ENCODE measurements at places on chromosomes 1 and 21.

DNA sequence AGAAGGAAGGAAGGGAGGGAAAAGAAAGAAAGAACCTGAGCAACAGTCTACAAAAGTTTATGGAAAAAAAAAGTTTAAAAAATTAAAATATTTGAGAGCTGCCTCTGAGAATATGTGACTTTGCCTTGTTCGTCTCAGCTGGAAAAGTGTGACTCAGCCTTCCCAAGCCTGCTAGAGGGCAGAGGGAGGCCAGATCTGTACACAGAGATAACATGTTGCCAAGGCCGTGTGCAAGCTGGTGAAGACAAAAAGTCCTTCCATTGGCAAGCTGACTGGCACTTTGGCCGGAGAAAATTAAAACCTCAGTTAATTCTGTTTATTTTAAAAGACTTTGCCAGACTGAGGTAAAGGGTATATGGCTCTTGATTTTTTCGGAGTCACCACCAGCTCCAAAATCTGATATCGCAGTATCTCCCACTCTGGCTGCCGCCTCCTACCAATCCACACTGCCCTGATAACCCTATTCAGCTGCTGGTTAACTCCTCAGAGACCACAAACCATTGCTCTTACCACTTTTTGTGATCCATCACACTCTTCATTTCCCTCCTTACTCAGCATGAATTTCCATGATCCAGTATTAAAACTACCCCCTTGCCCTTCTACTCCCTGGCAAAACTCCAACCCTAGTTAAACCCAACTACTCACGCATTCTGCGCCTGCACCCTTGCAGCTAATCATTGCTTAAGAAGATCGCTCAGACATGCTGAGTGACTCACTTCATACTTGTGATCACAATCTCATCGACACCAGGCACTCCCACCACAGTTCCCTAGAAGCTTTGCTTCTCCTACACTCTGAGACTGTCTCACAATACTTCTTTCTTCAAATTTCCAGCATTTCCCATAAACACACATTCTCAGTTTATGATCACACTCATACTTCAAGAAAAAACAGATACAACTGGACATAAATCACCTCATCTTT lies 5.7 kb upstream of the PPP1R15B start:
- no peaks in the 10 kb centered on the region for H3K27me3 ChIP-seq
- H3K27ac ChIP-seq: no peak overlapping the region
- H3K36me3 ChIP-seq: no peaks in the 10 kb centered on the region
- no peak for DNase-seq

GRCh38 chr1:90707363-90707710 lies 9.8 kb downstream of the BARHL2 start:
- no peak overlapping the region for H3K4me3 ChIP-seq
- DNase-seq: no peak
- peaks cover 34% of the 10 kb centered on the region for H3K4me1 ChIP-seq
- no peaks in the 10 kb centered on the region for H3K27me3 ChIP-seq
- H3K36me3 ChIP-seq: no peaks in the 10 kb centered on the region

- DNase-seq: no peak
- H3K27me3 ChIP-seq: no peaks in the 10 kb centered on the region
- H3K4me3 ChIP-seq: no peak overlapping the region
- H3K36me3 ChIP-seq: no peaks in the 10 kb centered on the region
- no peaks in the 10 kb centered on the region for H3K4me1 ChIP-seq
- no peak overlapping the region for H3K27ac ChIP-seq
These were observed 54.8 kb upstream of the USP1 start for GRCh38 chr1:62381831-62382657.

GRCh38 chr1:153357076-153357852 lies 390 bp upstream of the S100A9 start:
- no peak overlapping the region for H3K27ac ChIP-seq
- no peaks in the 10 kb centered on the region for H3K36me3 ChIP-seq
- no peak for DNase-seq
- peaks cover 12% of the 10 kb centered on the region for H3K4me1 ChIP-seq

DNA sequence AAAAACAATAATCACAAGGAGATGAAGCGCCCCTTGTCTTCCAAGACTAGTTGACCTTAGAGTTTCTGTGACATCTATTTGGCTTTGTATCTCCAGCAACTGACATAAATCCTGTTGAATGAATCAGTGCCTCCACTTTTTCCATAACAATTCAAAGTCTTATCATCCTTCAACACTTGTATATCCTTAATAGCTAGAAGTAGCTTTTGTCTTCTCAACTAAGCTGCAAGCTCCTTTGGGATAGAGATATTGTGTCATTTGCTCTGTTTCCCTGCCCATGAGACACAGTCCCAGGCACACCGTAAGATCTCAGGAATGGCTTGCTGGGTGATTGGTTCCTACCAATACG lies 5.7 kb downstream of the PIGR start:
- H3K4me3 ChIP-seq: no peak overlapping the region
- DNase-seq: no peak
- no peaks in the 10 kb centered on the region for H3K36me3 ChIP-seq

GRCh38 chr1:180249725-180250498 lies 19.8 kb downstream of the LHX4 start:
- no peaks in the 10 kb centered on the region for H3K36me3 ChIP-seq
- H3K4me1 ChIP-seq: no peaks in the 10 kb centered on the region
- no peak for DNase-seq

GRCh38 chr21:38467374-38467773 lies 30.9 kb downstream of the ERG start:
- H3K4me3 ChIP-seq: no peak overlapping the region
- DNase-seq: no peak
- H3K27me3 ChIP-seq: no peaks in the 10 kb centered on the region

DNA sequence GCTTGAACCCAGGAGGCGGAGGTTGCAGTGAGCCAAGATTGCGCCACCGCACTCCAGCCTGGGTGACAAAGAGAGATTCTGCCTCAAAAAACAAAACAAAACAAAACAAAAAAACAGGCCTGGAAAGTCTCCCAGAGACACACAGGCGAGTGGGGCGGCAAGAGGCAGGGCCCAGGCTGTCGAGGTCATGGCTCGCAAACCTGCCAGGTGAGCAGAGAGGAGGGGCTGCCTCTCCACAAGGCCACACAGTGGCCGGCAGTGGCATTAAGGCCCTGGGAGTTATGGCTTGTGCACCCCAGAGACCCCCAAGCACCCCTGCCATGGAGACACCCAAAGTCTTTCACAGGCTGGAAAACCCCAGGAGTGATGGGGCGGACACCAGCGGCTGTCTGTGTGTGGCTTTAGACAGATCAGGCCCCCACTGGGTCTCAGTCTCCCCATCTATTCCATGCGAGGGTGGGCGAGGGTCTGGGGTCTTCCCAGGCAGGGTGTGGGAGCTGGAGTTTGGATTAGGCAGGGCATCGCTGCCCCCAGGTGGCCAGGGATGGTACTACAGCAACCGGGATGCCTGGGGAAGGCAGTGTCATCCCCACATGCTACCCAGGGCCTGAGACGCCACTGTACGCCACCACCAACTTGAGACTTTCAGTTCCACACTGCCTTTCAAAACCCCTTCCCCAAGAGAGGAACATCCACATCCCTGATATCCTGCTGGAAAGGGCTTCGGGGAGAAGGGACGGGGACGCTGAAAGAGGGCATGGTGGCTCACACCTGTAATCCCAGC lies 7.3 kb upstream of the CTRC start:
- H3K4me3 ChIP-seq: no peak overlapping the region
- H3K4me1 ChIP-seq: no peaks in the 10 kb centered on the region
- H3K27me3 ChIP-seq: no peaks in the 10 kb centered on the region

DNA sequence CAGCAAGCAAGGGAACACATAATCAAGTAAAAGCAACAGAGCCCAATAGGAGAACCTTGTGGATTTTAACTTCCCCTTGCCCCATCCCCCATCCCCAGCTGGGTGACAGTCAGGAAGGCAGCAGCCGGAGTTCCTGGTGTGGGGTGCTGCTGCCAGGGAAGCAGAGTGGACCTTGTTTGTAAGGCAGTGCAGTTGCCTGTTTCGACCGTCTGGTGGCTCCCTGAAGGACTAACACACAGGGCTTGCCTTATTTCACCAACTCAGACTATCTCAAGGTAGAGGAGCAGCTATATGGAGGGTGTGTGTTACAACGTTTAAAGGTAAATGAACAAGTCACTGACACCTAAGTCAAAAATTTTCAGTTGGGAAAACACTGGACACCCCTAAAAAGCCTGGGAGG lies 6.6 kb downstream of the KRTAP10-8 start:
- peak overlapping the region; percentile 63 for H3K27ac ChIP-seq
- H3K4me3 ChIP-seq: no peak overlapping the region
- no peaks in the 10 kb centered on the region for H3K36me3 ChIP-seq
- DNase-seq: no peak
- H3K4me1 ChIP-seq: peaks cover 11% of the 10 kb centered on the region

GRCh38 chr1:109186733-109187086 lies 27.0 kb upstream of the SARS1 start:
- no peak for DNase-seq
- no peaks in the 10 kb centered on the region for H3K4me1 ChIP-seq
- peaks cover 9% of the 10 kb centered on the region for H3K27me3 ChIP-seq
- H3K27ac ChIP-seq: no peak overlapping the region
- no peaks in the 10 kb centered on the region for H3K36me3 ChIP-seq
- H3K4me3 ChIP-seq: no peak overlapping the region

GRCh38 chr1:115524236-115524635 lies 117.5 kb upstream of the VANGL1 start:
- no peak overlapping the region for H3K4me3 ChIP-seq
- H3K36me3 ChIP-seq: no peaks in the 10 kb centered on the region
- H3K27me3 ChIP-seq: no peaks in the 10 kb centered on the region
- no peak for DNase-seq

- DNase-seq: no peak
- no peaks in the 10 kb centered on the region for H3K27me3 ChIP-seq
- H3K4me3 ChIP-seq: no peak overlapping the region
- H3K27ac ChIP-seq: no peak overlapping the region
- no peaks in the 10 kb centered on the region for H3K36me3 ChIP-seq
These were observed 43.1 kb downstream of the RASSF5 start for GRCh38 chr1:206550446-206550845.

DNA sequence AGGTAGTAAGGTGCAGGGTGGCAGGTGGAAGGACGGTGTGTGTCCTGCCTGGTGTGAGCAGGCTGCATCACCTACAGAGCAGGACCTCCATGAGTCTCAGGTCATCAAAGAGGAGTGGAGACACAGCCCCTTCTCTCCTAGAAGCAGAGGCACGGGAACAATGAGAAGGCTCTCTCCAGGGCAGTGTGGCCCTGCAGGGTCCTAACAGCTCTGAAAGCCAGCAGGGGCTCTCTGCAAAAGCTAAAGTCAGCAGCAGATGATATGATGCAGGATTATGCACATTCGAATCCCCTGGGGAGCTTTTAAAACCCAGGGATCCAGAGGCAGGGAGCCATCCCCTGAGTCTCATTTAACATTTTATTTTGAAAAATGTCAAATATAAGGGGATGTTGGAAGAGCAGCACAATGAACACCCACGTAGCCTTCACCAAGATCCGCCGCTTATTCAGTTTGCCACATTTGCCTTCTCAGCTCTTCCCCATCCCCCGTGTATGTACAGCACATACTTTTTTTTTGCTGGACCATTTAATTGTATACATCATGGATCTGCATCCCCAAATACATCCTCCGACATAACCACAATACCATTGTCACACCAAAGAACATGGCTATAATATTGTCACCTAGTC lies 88.1 kb downstream of the CNIH3 start:
- no peaks in the 10 kb centered on the region for H3K36me3 ChIP-seq
- H3K27me3 ChIP-seq: no peaks in the 10 kb centered on the region
- no peaks in the 10 kb centered on the region for H3K4me1 ChIP-seq
- no peak overlapping the region for H3K4me3 ChIP-seq

- peaks cover 86% of the 10 kb centered on the region for H3K36me3 ChIP-seq
- DNase-seq: no peak
- no peak overlapping the region for H3K4me3 ChIP-seq
- no peaks in the 10 kb centered on the region for H3K27me3 ChIP-seq
- H3K4me1 ChIP-seq: no peaks in the 10 kb centered on the region
- no peak overlapping the region for H3K27ac ChIP-seq
These were observed 18.9 kb downstream of the ANGPTL7 start for GRCh38 chr1:11207898-11208611.

- H3K4me3 ChIP-seq: no peak overlapping the region
- H3K27ac ChIP-seq: no peak overlapping the region
- no peaks in the 10 kb centered on the region for H3K27me3 ChIP-seq
- H3K36me3 ChIP-seq: no peaks in the 10 kb centered on the region
- H3K4me1 ChIP-seq: no peaks in the 10 kb centered on the region
- no peak for DNase-seq
These were observed 10.2 kb downstream of the TMEM81 start for GRCh38 chr1:205074084-205074483.

GRCh38 chr1:225883616-225884265 lies 1.6 kb upstream of the TMEM63A start:
- peaks cover under 1% of the 10 kb centered on the region for H3K36me3 ChIP-seq
- no peak overlapping the region for H3K27ac ChIP-seq
- no peaks in the 10 kb centered on the region for H3K27me3 ChIP-seq
- peaks cover 26% of the 10 kb centered on the region for H3K4me1 ChIP-seq
- no peak overlapping the region for H3K4me3 ChIP-seq
